ENCODE measurements at places on chromosomes 5 and 9. TPM values are rescaled to one million over a fixed set of nuclear protein-coding genes. Genes with fewer than 3 reads are reported as not detected.

The HAVCR2 gene
- 2.3 TPM for polyA plus RNA-seq

GRCh38 chr5:989961-990530 is 18.6 kb upstream of the NKD2 start:
- DNase-seq: peak; percentile 42

GRCh38 chr9:133996531-133997520 is 4.7 kb upstream of the VAV2 start:
- no peak for DNase-seq

The HAVCR1 gene
- 0.48 TPM for polyA plus RNA-seq

DNA sequence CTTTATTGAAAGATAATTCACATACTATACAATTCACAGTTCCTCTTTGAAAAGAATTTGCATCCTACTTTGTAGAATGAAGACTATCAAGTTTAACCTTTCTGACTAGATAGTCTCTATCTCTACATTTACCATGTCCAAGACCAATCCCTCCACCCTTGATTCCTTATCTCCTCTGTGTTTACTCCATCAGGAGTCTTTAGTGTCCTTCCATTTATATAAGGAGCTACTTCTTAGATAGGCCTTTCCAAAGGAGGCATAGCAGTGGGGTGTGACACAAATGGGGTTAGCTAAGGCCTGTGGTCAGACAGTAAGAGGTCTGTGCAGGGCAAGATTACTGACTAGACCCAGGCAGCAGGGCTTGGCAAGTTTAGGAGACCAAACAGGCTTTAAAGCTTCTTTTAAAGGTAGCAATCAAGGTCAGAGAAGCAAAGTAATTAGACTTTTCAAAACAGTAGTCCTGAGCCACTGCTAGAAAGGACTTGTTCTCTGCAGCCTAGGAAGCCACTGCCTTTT is 11.1 kb upstream of the DMXL1 start:
- no peak for DNase-seq

DNA sequence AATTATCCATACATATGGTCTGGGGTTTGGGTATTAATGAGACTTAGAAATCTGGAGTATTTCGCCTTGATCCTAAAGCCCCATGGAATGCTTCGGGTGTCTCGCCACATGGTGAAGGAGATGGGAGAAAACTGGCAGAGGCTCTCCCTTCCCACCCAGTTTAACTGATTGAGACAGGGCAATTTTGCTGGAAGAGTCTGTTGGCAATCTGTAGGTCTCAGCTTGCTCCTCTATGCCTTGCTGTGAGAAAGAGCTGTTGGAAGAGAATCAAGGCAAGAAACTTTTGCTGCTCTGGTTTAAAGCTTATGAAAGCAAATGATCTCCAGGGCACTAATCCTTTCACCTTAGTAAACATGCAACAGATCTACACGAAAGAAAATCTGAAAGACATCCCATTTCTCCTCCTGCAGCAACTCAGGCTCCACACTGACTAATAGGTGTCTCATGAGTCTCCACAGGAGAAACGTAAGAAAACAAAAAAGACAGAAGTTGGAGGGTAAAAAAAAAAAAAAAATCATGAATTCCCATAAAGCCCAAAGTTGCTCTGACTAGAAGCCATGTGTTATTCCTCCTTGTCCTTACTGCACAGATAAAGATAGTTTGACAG is 369.9 kb downstream of the EFNA5 start:
- no peak for DNase-seq

The DEPDC1B gene
- polyA plus RNA-seq: 15.3 TPM

GRCh38 chr9:99680191-99680590 is 141.5 kb upstream of the NR4A3 start:
- no peak for DNase-seq

- DNase-seq: no peak
Measured at GRCh38 chr5:170747851-170748250, 35.7 kb upstream of the GABRP start.

- DNase-seq: no peak
Measured at GRCh38 chr5:598564-598890, 13.6 kb upstream of the CEP72 start.

GRCh38 chr5:143646961-143647360 is 165.0 kb upstream of the HMHB1 start:
- DNase-seq: no peak

GRCh38 chr9:125464591-125465385 is 203.2 kb downstream of the GAPVD1 start:
- DNase-seq: no peak

- no peak for DNase-seq
Measured at GRCh38 chr5:88792144-88792840, 90.7 kb downstream of the MEF2C start.

DNA sequence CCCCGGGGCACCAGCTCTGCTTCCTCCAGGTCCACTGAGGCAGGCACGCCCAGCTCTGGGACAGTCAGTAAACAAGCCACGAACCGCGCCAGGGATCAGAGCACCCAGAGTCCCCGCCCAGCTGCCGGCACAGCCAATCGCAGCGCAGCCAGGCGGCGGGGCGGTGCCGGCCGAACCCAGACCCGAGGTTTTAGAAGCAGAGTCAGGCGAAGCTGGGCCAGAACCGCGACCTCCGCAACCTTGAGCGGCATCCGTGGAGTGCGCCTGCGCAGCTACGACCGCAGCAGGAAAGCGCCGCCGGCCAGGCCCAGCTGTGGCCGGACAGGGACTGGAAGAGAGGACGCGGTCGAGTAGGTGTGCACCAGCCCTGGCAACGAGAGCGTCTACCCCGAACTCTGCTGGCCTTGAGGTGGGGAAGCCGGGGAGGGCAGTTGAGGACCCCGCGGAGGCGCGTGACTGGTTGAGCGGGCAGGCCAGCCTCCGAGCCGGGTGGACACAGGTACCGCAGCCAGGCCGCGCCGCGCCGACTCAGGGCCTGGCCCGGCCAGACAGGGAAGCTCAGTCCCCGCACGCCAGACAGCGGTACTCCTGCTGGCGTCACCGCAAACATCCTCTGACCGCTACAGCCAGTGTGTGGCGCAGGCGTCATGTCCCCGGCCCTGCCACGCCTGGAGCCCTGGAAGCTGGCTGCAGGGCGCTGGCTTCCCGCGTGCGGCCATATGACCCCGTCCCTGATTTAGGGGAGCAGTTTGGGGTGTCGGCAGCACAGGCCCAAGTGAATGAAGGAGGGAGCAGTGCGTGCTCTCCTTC is at the start of gene CTSL:
Gene CTSL (plus strand): TSS at position 220 of the 810 bp plus-strand sequence. CDS start 1,485 bp downstream, outside the sequence.
- peak; percentile 87 for DNase-seq

GRCh38 chr5:76257897-76258296 is 145.2 kb upstream of the IQGAP2 start:
- no peak for DNase-seq

DNA sequence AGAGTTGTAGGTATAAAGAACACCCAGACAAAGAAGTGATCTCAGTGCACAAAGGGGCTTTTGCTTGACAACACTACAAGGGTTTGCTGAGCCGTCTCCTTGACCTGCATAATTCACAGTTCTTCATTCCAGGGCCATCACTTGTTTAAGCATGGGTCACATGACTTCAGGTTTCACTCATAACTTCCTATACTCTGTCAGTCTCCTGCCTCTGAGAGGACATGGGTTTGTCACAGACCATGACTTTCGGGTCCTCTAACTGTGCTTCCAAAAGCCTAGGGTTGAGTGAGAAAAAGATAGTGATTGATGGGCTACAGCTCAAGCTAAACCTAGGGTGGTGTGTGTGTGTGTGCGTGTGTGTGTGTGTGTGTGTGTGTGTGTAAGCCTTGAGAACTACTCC is 166.4 kb downstream of the CDH6 start:
- DNase-seq: no peak

The SPATA31D4 gene
- polyA plus RNA-seq: not detected

DNA sequence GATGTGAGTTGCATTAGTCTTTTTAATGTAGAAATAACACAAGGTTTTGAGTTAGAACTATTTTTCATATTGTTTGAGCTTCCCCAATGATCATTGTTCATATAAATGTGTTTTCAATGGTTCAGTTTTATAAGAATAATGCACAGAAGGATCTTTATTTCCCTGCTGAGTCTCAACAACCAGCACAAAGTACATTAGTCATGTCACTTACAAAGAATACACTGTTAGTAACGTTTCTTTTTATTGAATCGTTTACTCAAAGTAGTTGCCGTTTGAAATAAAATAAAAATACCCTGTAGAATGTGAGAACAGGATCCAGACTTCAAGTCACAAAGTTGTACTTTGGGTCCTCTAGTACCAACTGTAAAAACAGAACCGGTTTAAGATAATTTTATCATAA is 41.5 kb downstream of the ERCC8 start:
- no peak for DNase-seq

The C9orf153 gene
- polyA plus RNA-seq: 0.22 TPM

GRCh38 chr5:151315998-151316597 is 12.5 kb upstream of the SLC36A3 start:
- DNase-seq: peak; percentile 55

The INSYN2B gene
- polyA plus RNA-seq: 0.34 TPM

The FOXD4 gene
- polyA plus RNA-seq: 0.42 TPM

DNA sequence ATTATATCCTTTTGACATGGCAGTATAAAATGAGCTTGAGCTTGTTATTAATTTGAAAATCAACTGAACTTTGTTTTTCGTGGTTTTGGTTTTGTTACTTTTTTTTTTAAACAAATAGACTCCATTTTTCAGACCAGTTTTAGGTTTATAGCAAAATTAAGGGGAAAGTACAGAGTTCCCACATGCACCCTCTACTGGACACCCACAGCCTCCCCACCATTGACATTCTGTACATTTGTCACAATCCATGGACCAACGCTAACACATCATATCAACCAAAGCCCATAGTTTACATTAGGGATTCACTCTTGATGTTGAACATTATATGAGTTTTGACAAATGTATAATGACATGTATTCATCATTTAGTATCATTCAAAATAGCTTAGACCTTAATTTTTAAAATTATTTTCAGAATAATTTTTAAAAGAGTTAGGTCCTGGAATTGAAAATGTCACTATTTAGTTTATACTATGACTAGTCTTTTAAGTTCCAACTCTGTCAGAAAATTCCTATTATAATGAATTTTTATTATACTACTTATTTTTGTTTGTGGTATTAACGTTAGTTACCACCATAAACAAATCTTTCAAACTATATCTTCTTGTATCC is 35.3 kb upstream of the JMY start:
- DNase-seq: no peak

The SH3TC2 gene
- 0.72 TPM for polyA plus RNA-seq

DNA sequence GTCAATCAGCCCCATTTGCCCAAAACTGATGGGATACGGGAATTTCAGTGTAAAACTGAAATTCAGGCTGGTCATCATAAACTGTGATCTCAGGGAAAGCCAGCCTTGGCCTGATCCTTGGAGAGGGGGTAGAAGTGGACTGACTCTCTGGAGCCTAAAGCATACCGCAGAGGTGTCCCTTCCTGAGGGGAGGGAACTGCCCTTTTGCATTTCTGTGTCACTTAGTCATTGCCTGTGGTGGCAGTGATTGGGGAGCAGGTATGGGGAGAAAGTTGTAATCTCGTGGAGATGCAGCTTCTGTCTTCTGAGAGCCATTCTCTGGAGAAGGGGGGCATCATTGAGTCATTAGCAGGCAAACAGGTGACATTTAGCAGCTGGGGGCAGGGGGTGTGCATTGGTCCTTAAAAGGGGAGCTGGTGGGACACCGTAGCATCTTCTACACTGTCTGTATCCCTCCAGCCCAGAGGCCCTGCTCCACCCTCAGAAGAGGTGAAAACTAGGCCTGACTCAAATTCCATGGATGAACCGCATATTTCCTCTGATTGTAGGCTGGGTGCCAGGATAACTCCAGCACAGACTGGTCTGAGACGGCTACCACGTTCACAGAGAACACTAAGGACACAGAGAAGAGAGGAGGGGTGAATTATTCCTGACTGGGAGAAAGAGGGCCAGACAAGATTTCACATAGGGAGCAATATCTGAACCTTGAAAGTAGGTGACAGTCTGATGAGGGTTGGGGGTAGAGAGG is 143.3 kb downstream of the SEC61B start:
- no peak for DNase-seq

GRCh38 chr5:60710362-60710761 is 10.4 kb upstream of the DEPDC1B start:
- DNase-seq: no peak

DNA sequence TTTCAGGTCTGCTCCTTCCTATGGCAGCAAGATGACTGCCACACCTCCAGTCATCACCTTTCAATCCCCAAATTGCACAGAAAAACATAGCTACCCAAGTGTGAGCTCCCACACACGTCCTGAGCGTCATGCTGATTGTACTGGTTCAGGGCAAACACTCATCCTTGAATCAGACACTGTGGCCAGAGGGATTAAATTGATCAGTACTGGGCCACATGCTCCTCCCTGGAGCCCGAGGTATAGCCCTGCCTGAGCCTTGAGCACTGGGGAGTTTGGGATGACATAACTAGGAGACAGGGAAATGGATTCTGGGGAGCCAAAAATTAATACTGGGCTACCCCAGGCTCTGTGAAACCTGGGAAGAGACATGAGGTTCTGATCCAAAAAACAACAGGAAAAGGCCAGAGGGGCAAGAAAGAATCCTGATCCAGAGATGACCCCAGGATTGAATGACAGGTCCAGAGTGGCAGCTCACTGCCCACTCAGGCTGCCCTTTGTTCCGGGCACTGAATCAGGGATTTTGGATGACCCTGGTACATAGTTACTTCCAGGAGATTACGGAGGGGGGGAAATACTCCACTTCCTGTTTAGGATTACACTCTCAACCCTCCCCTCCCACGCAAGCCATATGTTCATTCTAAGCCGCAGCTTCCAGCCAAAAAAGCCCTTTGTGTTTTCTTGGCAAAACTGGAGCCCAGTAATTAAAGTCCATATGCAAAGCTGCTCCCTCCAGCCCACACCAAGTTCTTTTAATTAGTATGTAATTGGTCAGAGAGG is 141.6 kb upstream of the SPRY4 start:
- DNase-seq: no peak

DNA sequence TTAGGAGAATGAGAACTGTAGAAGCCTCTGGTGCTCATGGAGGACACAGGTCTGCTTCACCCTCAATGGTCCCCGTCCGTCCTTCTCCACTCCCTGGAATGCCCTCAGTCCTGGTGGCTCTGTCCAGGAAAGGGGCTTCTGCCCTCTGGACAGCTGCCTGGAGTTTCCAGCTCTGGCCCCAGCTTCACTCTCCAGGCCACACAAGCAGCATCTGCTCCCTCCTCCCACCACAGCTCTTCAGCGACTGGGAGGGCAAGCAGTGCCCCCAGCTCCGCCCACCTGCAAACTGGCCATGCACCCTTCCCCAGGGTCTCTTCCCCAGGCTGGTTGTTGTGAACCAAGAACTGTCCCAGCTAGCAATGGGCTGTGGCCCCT is 4.7 kb downstream of the SARDH start:
- DNase-seq: no peak

The EXOSC2 gene
- polyA plus RNA-seq: 30.2 TPM

DNA sequence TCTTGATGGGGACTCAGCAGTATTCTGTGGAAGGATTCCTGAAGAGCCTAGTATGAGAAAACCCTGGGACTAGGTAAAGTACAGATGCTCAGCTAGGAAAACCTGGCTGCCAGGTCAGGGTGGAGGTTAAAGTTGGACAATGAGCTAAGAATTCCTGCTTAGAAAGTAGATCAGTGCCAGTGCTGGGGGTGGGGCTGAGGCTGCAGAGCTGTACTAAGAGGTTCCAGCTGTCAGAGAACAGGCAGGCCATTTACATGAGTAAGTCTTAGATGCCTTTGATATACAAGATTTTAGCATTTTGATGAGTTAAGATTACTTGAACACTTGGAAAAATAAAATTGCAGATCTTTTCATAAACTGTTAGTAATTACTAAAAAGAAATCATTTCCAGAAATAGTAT is 332.3 kb upstream of the NUDT12 start:
- no peak for DNase-seq
